PC-9 (cell line): ENCODE measurements at places on chromosomes 11 and 22.

- DNase-seq, result no peak
Measured at GRCh38 chr22:33873186-33873585, 47.1 kb downstream of the LARGE1 start.

DNA sequence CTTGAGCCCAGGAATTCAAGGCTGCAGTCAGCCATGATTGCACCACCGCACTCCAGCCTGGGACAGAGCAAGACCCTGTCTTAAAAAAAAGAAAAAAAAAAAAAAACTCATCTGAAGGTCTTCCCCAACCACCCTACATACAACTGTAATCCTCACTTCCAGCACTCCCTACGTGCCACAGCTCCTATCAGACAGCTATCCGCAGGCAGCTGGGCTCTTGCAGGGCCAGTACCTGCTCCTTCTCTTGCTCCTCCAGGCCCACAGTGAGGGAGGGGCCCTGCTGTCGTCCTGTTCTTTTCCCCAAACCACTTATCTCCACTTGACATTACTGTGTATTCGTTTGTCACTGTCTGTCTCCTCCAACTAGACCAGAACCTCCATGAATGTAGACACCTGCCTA lies 156.1 kb upstream of the NECTIN1 start:
- DNase-seq, result no peak

- no peak for DNase-seq
Measured at GRCh38 chr11:63814383-63814736, 1.1 kb downstream of the SPINDOC start.

DNA sequence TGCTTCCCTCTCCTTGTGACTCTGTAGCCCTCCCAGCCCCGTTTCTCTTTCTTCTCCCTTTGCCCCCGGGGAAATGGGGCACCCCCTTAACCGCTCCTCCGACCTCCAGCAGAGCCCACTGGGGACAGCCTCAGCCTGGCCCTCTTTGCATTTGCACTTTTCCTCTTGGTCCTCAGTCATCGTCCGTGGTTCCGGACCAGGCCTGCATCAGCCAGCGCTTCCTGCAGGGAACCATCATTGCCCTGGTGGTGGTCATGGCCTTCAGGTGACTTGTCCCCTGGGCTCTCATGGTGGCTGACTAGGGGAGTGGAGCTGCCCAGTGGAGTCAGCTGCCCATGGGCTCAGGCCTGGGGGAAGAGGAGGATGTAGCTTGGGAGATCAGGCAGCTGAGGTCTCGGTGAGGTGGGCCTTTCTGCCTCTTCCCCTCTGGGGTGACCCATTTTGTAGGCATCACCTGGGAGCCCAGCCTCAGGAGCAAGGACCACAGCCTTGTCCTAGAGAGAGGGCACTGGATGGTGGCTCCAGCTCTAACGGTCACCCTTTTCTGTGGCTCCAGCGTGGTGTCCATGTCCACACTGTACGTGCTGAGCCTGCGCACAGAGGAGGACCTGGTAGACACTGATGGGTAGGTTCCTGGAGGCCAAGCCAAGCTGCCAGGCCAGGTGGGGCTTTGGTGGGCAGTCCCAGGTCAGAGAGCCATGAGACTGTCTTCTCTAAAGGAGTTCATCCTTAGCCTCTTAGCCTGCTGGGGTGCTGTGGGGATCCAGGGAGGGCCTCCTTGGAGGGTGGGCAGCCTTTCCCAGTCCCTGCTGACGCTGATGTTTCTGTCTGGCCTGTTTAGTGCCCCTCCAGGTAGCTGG lies 12.5 kb downstream of the TMEM258 start:
- no peak for DNase-seq

DNA sequence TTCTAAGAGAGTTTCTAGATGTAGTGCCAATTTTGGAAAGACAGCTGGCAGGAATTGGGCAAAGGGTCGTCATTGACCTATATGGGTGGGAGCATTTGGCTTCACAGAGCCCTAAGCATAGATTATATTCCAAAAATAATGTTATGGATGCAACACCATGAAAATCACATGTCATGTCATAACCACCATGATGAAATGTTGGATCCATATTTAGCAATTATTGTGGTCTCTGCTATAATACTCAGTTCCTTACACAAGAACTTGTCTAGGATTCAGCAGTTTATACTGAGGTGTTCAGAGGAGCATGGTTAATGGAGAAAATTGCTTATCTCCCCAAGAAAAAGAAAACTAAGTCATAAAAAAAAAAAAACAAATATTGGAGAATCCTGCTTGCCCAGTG lies 31.6 kb downstream of the NTM start:
- DNase-seq, result no peak

DNA sequence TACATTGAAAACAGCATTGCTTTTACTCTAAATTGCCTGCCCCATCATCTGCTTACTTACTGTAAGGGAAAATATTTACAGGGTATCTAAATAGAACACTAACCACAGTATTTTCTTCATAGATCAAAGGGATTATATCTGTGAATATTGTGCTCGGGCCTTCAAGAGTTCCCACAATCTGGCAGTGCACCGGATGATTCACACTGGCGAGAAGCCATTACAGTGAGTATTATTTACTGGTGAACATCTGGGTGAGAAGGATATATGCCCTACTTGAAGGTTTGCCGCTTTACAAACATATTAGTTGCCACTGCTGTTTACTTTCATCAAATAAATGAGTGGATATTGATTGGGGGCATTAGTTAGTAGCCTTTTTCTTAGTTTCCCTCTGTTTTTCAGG lies 5.9 kb upstream of the CNTF start:
- no peak for DNase-seq

- DNase-seq, result no peak
Measured at GRCh38 chr22:21959274-21960074, 6.8 kb upstream of the PPM1F start.

DNA sequence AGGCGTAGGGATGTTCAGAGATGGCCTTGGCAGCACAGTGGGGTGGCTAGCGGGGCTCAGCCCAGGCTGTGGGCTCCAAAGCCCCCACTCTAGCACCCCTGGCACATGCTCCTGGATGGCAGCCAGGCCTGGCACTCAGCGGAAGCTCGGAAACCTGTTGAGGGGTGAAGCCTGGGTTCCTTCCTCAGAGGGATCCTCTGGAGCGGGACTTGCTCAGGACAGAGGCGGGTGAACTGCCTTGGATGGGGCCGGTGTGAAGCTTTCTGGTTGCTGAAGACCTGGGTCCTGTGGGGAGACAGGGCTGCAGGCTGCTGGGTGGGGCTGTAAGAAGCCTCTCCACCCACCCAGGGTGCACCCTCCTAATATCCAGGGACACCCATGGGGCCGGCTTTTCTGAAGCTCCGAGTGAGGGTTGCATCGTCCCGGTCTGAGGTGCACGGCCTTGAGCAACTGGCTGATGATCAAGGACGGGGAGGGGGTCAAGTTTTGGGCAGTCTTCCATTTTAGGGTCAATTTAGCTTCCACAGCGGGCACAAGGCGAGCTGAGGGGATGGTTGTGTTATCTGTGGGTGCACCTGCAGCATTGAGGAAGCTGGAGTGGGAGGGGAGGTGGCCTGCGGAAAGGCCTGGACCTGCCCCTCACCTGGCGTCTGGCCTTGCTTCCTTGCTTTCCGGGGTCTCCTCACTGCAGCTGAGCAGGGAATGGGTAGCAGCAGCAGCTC lies 5.2 kb downstream of the MRGPRE start:
- DNase-seq, result no peak

- DNase-seq, result no peak
Measured at GRCh38 chr11:71199226-71199820, 53.1 kb downstream of the SHANK2 start.

- no peak for DNase-seq
Measured at GRCh38 chr11:2804189-2804588, 81.4 kb downstream of the CDKN1C start.

- DNase-seq, result no peak
Measured at GRCh38 chr11:3135481-3136440, 29.3 kb downstream of the OSBPL5 start.

DNA sequence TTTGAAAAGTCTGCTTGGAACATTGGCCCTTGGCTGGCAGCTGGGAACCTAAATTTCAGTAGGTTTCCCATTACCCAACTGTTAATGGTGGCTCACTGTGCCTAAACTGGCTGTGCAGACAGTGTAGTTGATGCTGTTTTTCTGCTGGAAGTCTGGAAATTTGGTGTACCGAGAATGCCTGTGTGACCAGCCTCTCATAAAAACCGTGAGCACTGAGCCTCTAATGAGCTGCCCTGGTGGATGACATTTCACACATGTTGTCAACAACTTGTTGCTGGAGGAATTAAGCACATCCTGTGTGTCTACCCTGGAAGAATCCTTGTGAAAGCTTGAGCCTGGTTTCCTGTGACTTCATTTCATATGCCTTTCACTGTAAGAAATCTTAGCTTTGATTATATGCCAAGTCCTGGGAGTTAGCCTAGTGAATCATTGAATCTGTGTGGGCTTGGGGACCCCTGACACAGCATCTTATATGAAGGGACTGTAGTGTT lies 131.1 kb downstream of the LDLRAD3 start:
- DNase-seq, result no peak

DNA sequence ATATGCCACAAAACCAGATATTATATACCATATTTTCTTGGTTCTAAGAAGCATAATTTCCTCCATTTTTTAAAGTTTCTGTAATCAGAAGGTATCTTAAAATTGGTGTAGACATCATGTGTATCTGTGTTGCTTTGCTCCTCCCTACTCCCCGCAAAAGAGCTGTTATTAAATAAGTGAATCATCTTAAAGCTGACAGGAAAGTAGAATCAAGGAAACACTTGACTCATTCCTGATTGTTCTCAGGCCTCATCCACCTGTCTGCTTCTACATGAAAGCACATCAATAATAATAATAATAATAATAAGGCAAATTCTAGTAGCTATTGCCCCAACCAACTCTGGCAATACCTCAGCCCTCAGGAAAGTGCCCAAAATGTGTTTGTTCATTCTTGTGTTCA lies 26.2 kb upstream of the GUCY1A2 start:
- DNase-seq, result no peak

DNA sequence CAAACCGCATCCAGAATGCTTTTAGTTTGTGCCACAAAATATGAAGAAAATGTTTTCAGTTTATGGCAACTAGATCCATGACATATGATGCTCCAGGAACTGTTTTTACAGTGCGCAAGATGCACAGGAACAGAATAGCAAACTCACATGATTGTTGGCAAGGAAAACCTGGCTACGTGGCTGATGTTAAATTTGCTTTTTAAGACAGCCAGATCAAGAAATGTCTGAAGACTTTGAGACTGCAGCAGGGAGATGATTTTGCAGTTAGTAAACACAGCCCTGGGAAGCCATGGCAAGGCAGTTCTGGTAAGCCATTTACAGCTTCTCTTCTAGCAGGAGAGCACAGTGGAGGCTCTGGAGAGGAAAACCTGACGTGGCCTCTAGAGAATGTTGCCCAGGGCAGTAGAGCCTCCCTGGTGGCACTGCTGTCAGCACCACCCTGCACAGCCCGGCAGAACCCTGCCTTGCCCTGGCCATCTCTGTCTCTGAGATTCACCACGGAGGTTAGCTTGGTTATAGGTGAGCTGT lies 69.8 kb upstream of the TNRC6B start:
- peak; percentile 51 for DNase-seq

DNA sequence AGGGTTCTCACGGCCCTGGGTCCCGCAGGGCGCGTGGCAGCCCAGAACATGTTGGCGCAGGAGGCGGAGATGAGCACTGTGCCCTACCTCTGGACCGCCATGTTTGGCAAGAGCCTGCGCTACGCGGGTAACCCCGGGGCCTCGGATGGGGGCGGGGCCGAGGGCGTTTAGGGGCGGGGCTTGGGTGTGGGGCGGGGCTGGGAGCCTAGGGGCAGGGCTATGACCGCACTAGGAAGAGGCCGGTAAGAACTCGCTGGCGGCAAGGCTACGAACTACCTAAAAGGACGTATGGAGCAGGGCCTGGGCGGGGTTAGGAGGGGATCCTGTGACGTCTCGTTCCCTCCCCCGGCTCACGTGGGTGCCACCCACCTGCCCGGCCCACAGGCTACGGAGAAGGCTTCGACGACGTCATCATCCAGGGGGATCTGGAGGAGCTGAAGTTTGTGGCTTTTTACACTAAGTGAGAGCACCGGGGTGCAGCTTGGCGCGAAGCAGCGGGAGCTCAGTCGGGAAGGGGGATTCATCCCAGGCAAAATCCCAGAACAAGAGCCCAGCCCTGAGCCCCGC lies 2.8 kb upstream of the LZTR1 start:
- no peak for DNase-seq
